ENCODE measurements at places on chromosomes 7 and 10.

DNA sequence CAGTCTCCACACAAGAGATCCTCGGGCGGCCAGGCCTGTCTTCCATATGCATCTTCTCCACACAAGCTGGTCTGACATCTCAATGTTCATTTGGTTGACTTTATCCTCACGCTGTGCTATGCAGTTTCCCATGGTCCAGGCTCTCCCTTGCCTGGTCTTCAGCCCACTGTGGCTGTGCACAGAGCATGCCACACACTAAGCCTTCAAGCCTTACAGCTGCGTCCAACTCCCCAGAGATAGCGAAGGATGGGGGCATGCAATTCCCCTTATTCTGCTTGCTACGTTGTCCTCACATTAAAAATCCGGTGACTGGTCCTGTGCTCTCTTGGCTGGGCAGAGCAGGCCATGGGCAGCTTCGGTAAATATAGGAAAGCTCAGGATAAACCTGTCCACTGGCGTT lies 188.7 kb upstream of the TCERG1L start:
- no peak for ATAC-seq

DNA sequence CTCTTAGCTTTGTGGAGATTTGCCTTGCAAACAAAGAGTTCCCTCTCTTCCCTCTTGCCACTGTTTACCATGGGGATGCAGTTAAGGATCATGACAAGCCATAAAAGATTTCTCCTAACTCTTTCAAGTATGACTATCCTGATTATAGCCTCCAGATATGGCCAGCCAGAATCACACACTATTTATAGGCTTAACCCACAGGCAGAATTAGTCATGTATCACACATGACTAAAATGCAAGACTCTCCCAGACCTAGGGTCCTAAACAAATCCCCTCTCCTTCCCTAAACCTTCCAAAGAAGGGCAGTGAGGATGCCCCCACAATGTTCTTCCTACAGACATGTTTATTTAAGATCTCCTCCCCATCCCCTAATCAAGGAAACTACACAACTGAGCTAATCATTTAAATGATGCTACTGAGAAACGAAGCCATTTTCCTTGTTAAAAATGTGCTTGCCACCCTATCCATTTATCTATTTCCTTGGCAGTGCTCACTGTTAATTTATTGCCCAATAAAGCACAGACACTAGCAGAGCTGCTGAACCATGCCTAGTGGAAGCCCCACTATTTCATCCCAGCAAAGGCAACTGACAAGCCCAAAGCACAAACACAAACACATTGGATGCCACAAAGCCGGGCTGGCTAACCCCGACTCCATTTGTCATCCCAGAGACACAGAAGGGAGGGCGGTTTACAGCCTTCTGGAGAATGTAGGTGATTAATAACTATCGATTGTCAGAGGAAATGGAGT lies 363.4 kb downstream of the KCNMA1 start:
- ATAC-seq: no peak

DNA sequence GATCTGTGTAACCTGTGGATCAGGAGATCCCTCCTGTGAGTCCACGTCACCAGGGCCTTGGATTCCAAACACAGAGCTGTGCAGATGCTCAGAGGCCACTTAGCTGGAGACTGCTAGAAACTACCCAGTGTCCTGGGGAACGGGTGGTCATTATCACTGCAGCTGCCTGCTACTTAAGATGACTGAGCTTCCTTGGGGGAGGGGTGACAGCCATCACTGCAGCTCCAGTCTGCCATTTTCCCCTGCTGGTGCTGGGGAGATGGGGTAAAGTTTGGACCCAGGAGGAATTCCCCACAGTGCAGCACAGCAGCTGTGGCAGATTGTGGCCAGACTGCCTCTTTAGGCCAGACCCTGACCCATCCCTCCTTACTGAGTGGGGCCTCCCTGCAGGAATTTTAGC lies 78.8 kb upstream of the VOPP1 start:
- ATAC-seq: no peak

- peak; percentile 61 for ATAC-seq
Observed at GRCh38 chr10:127990846-127991542, 84.1 kb downstream of the PTPRE start.

DNA sequence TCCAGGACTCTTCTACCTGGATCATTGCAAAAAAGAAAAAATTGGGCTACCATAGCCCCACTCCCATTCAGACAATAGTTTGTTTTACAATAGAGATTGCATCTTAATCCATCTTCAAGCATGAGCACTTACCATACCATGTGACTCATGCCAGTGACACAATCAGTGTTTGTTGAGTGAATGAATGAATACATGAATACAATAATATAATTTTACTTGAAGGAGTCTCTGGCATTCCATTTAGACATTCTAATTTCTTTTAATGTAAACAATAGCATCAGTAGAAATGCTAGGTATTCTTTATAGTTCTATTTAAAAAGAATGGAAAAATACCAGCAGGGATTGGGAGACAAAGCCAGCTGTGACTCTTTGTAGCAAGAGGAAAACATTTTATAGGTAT lies 141.6 kb upstream of the AKR1E2 start:
- ATAC-seq: peak; percentile 55

GRCh38 chr10:11057448-11057847 lies 39.8 kb downstream of the CELF2 start:
- no peak for ATAC-seq

GRCh38 chr10:116268976-116269375 lies 4.0 kb downstream of the GFRA1 start:
- no peak for ATAC-seq

DNA sequence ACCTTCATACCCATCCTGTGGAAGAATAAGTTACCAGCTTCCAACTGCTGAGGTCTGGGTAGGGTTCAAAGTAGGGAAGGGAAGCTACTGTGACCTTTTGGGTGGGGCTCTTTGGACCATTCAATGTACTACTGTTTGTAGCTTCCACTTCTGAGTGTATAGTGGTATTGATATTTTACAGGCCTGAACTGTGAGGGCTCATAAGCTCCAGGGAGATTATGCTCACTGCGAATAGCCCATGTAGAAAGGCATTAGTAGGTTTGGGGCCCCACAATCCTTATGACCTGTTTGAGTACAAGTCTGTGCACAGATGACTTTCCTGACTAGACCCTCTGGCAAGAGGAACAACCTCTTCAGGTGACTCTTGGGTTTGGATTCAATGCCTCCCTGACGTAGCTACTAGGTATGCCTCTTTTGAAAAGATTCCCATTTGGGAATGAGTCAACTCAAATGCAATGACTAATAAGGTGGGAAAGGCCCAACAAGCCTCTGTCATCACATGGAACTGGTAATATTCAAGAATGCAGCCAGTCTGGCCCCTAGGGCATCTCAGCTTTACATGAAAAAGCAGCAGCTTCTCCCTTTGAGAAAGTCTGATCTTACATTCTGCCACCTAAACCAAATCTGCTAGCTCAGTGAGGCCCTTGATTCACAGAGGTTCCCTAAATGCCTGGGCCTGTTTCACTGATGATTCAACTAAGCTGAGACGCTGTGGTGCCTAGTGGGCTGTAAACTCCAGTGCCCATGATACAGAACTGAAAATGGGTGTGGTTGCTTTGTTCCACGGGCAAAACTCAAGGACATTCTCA lies 79.8 kb downstream of the ABI1 start:
- ATAC-seq: peak; percentile 91

DNA sequence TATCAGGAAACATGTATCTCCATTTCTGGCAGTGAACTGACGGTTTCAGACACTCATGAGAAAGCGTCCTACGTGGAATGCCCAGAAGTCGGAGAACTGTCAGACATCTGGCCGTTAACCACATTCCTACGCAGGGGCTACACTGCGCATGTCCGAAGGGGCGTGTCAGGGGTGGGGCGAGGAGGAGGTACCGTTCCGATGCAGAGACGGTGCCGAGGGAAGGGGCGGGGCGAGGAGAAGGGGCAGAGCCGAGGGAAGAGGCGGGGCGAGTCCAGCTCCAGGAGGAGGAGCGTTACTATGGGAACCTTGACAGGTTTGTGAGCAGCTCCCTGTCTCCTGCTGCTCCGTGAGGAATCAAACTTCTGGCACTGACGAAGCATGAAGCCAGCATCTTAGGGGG lies 366.9 kb upstream of the NUPR2 start:
- ATAC-seq: no peak

DNA sequence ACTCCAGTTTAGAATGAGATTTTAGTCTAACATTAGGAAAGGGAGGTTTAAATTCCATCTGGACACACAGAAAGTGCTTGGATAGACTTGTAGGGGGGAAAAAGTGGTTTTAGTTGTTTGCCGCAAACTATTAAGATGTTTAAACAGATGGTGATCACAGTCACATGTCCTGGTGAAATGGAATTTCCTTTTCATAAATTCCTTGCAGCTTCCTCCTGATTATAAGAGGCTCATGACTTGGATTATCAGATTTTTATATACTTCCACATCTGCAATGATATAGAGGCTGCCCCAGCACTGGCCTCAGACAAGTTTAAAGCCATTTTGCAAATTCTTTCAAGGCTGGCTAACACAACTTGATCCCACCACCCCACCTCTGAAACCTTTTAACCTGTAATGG lies 106.4 kb upstream of the ARMC3 start:
- ATAC-seq: no peak

GRCh38 chr7:1283941-1284742 lies 51.5 kb downstream of the UNCX start:
- ATAC-seq: peak; percentile 25

GRCh38 chr10:13834581-13835286 lies 248.0 kb downstream of the PRPF18 start:
- no peak for ATAC-seq
